ENCODE measurements at places on chromosomes 4 and X.

DNA sequence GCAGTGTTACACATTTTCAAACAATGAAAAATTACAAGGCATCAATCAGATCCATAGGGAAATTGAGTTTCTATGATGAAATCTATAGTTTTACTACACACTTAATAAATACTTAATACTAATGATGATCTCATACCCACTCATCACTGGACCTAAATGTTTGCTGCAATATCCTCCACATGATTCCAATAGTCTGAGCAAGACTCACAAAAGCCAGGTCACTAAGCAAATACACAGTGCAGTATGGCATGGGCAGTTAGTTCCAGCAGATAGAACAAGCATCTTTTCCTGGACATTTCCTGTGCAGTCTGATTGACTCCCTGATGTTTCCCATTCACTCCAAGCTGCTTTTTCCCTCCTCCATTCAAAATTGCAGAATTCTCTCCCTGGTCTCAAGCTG, 109.0 kb upstream of the ATOH1 start:
- no peak for DNase-seq

DNA sequence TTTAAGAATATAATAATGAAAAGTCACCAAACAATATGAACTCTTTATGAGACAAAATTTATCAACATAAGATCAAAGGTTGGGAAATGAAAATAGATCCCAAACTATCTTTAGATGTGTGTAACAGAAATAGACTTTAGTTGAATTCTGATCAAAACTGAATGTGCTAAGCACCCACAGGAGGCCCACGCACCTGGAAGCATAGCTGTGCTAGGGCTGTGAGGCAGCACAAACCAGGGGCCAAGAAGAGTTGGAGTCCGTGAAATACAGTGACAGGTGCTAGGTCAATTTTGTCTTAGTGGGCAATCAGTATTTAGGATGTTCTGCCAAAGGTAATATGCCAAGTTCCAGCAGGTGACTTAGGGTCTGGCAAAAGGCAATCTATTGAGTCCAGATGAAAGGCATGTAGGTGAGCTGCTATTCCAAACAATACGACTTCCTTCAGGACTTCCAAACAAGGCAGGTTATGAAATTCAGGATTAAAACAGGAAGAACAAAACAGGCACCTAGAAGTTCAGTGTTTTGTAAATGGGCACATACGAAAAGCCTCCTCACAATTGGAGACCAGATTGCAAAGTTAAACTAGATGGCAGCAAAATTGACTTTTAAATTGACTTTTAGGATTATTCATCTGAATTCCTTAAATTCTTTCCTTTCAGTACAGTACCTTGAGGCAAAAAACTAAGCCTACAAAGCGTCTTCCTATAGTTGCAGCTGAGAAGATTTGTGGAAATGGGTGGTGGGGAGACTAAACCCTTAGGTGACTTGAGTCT, 4.7 kb upstream of the PCDH18 start:
- no peak for DNase-seq

GRCh38 chrX:132737743-132738142, 220.7 kb downstream of the HS6ST2 start:
- DNase-seq: no peak

- DNase-seq: no peak
These were observed 99.4 kb upstream of the IL1RAPL1 start for GRCh38 chrX:28487818-28488217.

DNA sequence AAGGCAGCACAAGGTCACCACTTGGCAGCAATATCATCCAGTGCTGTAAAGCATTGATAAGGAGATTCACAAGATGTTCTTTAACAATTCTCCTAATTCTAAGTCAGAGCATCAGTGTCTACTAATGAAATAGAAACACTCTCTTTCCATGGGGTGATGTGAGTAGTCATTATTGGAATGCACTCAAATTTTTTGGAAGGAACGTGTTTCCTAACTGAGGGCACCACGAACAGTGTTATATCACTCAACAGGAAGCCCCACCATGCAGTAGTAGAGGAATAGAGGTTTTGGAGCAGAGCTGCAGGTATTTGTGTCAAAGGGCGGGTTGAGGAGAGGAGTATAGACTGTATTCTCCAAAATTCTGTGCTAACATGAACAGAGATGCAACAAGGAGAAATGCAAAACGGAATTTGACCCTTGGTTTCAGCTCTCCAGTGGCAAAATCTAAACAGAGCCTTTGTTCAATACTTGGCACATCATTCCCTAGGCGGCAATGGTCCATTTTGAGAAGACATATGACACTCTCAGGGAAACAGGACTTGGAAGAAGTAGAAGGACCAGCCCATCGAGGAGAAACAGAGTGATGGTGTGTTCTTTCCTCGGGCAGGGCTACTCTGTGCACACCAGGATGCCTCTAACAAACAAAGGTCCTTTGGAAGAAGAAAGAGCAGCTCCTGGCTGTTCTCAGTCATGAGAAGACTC, 98.9 kb downstream of the CPEB2 start:
- DNase-seq: no peak

- no peak for DNase-seq
These were observed 22.0 kb upstream of the RPA4 start for GRCh38 chrX:96861661-96862060.

DNA sequence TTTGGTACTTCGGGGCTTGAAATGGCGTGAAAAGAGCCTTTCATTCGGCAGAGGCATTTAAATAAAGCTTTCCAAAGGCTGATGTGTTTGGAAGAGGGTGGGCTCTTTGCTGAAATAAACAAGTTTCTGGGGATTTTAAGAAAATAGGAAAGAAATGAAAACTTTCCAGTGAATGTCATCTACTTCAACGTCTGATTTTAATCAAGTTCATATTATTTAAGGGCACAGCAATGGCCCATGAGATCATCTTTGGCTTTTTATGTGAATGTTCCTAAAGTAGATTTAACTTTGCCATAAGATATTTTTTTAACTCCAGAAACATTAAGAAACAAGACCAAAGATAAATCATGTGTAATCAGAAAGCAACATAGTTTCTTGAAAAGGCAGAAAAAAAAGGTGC, 69.8 kb upstream of the TTC29 start:
- DNase-seq: no peak

- no peak for DNase-seq
These were observed 181.4 kb upstream of the HCCS start for GRCh38 chrX:10929747-10930146.

GRCh38 chr4:166309286-166309685, 436.2 kb downstream of the TLL1 start:
- no peak for DNase-seq

GRCh38 chr4:68736813-68737212, 66.4 kb upstream of the UGT2B15 start:
- no peak for DNase-seq

DNA sequence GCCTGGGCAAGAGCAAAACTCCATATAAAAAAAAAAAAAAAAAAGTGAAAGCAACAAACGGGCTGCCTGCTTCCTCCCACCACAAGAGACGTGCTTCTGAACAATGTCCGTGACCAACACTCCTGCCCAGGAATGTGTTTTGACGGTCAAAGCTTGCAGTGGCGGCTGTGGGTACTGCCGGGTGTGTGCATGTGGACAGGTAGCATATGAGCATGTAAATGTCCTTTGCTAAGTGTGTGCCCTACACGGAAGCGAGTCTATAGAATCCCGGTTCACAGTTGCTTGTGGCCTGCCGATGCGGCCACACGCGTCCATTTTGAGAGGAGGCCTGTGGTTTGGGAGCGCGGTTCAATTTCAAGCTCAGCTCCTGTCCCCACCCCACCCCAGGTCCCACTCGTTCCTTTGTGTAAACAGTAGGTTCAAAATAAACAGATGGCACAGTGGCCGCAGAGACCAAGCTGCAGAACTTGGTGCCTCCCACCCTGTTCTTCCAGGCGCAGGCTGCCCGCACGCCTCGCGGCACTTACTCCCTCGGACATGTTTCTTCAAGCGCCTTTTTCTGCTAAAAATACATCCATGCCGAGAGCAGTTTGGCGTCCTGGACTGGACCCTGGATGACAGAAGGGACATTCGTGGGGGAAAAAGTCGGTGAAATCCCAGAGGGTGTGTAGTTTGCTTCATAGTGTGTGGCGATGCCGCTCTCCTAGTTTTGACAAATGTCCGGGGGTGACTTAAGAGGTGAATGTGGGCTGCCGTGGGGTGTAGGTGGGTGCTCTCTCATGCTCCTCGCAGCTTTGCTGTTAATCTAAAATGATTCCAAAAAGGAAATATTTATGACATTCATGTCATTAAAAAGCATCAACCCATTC, 11.5 kb upstream of the NKX1-1 start:
- DNase-seq: no peak

DNA sequence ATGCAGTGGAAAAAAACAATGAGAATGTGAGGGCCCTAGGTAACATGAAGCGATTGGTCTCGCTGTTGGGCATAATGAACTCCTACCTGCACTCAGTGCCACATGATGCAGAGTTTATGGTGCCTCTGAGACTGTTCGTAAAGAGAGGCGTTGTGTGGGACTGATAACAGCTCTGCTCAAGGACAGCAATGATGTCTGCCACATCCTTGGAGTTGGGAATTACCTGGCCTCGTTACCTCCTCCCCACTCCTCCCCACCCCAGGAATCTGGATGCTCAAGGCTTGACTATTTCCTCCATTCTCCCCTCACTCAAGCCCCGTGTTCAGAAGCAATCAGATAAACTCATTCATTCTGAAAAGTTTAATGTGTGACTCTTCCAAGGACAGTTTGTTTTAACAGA, 148.0 kb upstream of the JADE1 start:
- no peak for DNase-seq

GRCh38 chr4:12712648-12713339, 771.3 kb downstream of the RAB28 start:
- no peak for DNase-seq

GRCh38 chr4:108141213-108141950, 27.4 kb downstream of the LEF1 start:
- no peak for DNase-seq

GRCh38 chrX:103330681-103331288, 746 bp downstream of the TCEAL7 start:
- no peak for DNase-seq

DNA sequence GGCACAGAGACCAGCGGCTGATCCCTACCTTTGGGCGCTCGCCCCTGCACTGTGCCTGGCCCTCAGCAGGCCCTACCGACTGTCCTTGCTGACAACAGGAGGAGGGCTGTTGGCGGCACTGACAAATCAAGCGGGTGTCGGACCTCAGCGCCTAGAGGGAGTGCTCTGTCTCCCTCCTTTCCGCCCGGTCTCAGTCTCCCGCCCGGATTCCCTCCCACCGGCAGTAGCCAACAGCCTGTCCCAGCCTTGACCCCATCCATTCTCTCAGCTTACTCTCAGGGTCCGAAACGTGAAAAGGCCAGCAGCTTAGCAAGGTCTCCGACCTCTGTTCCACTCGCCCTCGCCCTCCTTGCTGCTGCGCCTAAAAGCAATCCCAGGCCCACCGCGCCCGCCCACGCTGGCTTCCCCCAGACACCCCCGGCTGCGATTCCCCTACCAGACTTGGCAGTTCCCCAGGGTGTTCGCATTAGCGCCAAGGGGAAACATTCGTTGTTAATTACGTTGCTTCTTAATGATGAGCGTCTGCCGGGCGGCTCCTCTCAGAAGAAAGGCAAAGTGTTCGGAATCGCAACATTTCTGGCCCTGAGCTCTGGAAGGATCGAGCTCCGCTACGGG, 96.2 kb downstream of the SOWAHB start:
- no peak for DNase-seq

- no peak for DNase-seq
These were observed 110.4 kb upstream of the MAP9 start for GRCh38 chr4:155487210-155487609.

GRCh38 chr4:8377103-8378075, 63.1 kb downstream of the ACOX3 start:
- DNase-seq: no peak

GRCh38 chr4:152185786-152186550, 349.9 kb downstream of the FBXW7 start:
- DNase-seq: no peak

- no peak for DNase-seq
These were observed 46.4 kb downstream of the BEX1 start for GRCh38 chrX:103017542-103017941.

- no peak for DNase-seq
These were observed 381.6 kb downstream of the GASK1B start for GRCh38 chr4:157791236-157791635.
